ENCODE measurements at places on chromosomes 5 and 9.
A peak's percentile ranks its signal among the peaks of the same experiment; 100 is the strongest.

GRCh38 chr9:116549061-116549664 is 137.9 kb upstream of the TRIM32 start:
- DNase-seq: no peak

GRCh38 chr9:104927216-104927911 is 591 bp downstream of the ABCA1 start:
- peak; percentile 40 for DNase-seq

GRCh38 chr5:16897284-16897704 is 38.8 kb downstream of the MYO10 start:
- peak; percentile 71 for DNase-seq

DNA sequence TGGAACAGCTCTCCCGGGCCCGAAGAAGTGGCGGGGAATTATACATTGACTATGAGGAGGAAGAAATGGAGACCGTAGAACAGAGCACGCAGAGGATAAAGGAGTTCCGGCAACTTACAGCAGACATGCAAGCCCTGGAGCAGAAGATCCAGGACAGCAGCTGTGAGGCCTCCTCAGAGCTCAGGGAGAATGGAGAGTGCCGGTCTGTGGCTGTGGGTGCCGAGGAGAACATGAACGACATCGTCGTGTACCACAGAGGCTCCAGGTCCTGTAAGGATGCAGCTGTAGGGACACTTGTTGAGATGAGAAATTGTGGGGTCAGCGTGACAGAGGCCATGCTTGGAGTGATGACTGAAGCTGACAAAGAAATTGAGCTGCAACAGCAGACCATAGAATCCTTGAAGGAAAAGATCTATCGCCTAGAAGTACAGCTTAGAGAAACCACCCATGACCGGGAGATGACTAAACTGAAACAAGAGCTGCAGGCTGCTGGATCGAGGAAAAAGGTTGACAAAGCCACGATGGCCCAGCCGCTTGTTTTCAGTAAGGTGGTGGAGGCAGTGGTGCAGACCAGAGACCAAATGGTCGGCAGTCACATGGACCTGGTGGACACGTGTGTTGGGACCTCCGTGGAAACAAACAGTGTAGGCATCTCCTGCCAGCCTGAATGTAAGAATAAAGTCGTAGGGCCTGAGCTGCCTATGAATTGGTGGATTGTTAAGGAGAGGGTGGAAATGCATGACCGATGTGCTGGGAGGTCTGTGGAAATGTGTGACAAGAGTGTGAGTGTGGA is 129.5 kb upstream of the DMRT1 start:
- DNase-seq: no peak

DNA sequence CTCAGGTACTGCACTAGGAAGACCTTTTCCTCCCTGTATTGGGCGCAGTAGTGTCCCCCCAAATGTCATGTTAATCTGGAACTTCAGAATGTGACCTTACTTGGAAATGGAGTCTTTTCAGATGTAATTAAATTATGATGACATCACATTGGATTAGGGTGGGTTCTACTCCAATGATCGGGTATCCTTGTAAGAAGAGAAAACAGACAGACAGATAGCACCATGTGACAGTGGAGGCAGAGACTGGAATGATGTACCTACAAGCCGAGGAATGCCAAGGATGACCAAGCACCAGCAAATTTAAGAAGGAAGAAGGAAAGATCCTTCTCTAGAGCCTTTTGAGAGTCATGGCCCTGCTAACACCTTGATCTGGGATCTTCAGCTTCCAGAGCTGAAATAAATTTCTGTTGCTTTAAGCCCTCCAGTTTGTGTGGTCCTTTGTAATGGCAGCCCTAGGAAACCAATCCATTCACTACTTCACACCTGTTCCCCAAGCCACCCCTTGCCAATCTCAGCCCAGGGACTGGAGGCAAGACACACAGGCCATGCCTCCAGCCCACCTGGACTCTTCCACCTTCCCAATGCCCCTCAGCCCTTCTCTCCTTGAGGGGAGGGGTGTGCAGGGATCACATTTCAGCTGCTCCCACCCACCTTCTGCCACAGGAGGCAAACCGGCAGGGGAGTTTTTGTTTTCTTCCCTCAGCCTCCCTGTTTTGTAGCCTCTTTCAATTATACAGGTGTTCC is 1.6 kb downstream of the CCNJL start:
- no peak for DNase-seq

DNA sequence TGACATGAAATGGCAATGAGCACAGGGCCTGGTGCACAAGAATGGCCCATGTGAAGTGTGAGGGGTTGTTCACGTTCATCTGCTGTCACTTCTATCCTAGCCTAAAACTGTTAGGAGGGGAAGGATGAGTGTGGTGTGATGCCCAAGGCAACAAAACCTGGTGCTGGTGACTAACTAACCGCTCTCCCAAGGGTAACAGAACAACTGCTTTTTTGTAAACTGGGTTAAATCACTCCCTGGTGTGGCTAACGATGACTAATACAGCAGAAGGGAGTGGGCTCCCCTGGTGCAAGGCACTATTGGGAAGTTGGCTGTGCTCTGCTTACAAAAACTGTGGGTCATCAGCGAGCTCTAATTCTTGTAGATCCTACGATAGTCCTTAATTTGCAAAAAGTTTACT is 103.2 kb upstream of the VCAN start:
- no peak for DNase-seq
